NT2/D1 (cell line): ENCODE measurements at places on chromosomes 11 and 22.

GRCh38 chr11:45384711-45385241 lies 98.6 kb upstream of the SYT13 start:
- no peak for DNase-seq

DNA sequence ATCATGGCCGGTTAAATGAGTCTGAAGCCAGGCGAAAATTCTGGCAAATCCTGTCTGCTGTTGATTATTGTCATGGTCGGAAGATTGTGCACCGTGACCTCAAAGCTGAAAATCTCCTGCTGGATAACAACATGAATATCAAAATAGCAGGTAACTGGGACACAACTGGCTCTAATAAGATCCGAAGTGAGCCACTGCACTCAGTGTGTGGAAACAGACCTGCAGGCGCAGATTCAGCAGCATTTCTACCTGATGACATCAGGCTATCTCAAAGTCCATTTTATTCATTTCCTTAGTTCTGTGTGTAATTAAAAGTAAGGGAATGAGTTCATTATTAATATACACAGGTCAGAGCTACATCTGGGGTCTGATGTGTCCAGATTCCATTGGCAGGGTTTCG lies 78.2 kb downstream of the PPP2R1B start:
- DNase-seq, result no peak

DNA sequence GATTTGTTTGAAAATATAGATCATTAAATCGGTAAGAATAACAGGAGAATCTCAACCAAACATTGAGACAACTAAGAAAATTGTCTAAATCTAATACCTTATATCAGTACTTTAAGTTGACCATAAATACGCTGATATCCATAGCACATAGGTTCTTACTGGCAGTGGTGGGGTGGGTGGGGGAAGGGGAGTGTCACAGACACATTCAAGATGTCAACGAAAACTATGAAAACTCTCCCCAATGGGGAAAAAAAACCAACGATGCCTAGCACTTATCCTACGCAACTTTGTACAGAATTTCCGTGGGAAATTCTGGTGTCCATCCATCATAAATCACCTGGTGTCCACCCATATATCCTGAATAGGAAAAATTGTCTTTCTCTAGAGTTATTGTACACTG lies 6.2 kb downstream of the GRAP2 start:
- no peak for DNase-seq

DNA sequence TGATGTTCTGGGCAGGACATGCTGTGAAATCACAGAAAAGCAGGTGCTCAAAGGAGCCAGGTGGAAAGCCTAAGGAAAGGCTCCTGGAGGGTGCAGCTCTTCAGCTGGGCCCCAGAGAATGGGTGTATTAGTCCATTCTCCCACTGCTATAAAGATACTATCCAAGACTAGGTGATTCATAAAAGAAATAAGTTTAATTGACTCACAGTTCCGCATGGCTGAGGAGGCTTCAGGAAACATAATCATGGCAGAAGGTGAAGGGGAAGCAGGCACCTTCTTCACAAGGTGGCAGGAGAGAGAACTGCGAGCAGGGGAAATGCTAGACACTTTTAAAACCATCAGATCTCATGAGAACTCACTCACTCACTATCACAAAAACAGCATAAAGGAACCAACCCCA lies 43.1 kb upstream of the DEUP1 start:
- no peak for DNase-seq

- no peak for DNase-seq
Observed at GRCh38 chr11:2664376-2664775, 35.4 kb downstream of the KCNQ1OT1 start.

GRCh38 chr11:111674941-111675340 lies 72.7 kb downstream of the SIK2 start:
- DNase-seq, result no peak

DNA sequence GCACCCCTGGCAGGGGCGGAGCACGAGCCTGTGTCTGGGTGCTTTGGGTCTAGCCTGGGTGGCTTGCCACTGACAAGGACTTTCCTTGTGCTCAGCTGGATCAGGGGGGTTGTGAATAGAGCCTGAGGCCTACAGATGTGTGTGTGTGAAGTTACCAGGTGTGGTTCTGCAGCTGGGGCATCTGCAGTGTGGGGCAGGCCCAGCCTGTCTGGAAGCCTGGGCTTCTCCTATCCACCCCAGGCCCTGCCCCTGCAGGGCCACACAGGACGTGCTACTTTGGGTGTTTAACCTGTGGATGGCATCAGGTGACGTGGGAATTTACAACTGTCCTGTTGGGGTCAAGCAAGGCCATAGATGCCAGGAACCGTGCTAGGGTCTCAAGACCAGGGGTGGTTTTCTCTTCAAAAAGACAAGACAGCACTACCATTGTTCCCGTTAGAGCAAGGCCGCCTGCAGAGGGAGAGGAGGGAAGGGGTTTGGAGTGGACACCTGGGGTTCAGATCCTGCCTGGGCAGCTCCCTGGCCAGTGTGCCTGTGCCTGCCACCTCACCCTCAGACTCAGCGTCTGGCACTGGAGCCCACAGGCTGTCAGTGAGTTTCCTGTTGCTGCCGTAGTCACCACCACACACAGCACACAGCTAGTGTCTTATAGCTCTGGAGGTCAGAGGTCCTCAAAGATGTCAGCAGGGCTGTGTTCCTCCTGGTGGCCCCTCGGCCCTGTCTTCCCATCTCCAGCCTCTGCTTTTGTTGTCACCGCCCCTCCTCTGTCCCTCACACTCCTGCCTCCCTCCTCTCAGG lies 31.6 kb downstream of the CTTN start:
- DNase-seq, result no peak

GRCh38 chr22:36374603-36375024 lies 13.2 kb downstream of the MYH9 start:
- no peak for DNase-seq
